ENCODE measurements at places on chromosomes 6 and 20. TPM values are rescaled to one million over a fixed set of nuclear protein-coding genes. Genes with fewer than 3 reads are reported as not detected.

The TBP gene
- total RNA-seq: 17.1 TPM

The EYA4 gene
- 8.1 TPM for total RNA-seq

The DDO gene
- total RNA-seq: not detected

GRCh38 chr6:128174724-128175123 lies 273.9 kb upstream of the THEMIS start:
- no peaks in the 10 kb centered on the region for H3K4me1 ChIP-seq
- no peaks in the 10 kb centered on the region for H3K27me3 ChIP-seq
- H3K27ac ChIP-seq: no peak overlapping the region
- H3K4me3 ChIP-seq: no peak overlapping the region
- H3K36me3 ChIP-seq: no peaks in the 10 kb centered on the region

- no peak for DNase-seq
- peak overlapping the region; percentile 53 for H3K27ac ChIP-seq
- H3K27me3 ChIP-seq: no peaks in the 10 kb centered on the region
Observed at GRCh38 chr6:113078791-113079190, 731.7 kb downstream of the RFPL4B start.

GRCh38 chr20:5492937-5493336 lies 176.2 kb upstream of the PROKR2 start:
- no peak overlapping the region for H3K27ac ChIP-seq
- no peaks in the 10 kb centered on the region for H3K27me3 ChIP-seq
- H3K36me3 ChIP-seq: no peaks in the 10 kb centered on the region
- H3K4me3 ChIP-seq: no peak overlapping the region

DNA sequence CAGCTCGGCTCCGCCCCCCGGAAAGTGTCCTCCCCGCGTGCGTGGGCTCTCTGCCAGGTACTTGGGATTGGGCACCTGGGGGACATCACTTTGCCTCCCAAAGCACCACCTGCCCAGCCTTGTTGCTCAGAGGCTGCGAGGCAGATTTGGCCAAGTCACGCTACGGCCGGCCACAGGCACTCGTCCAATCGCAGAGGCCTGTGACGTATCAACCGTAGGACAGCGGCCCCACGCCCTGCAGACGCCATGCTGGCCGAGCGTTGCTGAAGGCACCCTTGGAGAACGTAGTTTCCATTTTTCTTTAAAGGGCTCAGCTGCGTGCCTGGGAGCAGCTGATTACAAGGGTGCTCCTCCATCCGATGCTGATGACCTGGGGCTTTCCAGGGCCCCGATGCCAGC lies 3.1 kb downstream of the NTSR1 start:
- peaks cover 3% of the 10 kb centered on the region for H3K36me3 ChIP-seq
- no peak overlapping the region for H3K4me3 ChIP-seq
- no peak for DNase-seq
- H3K27ac ChIP-seq: no peak overlapping the region
- peaks cover 17% of the 10 kb centered on the region for H3K27me3 ChIP-seq

- no peak for DNase-seq
- no peaks in the 10 kb centered on the region for H3K36me3 ChIP-seq
- peaks cover 2% of the 10 kb centered on the region for H3K27me3 ChIP-seq
Observed at GRCh38 chr20:16898433-16898832, 150.3 kb downstream of the OTOR start.

GRCh38 chr20:50338479-50339391 lies 148.1 kb downstream of the CEBPB start:
- no peaks in the 10 kb centered on the region for H3K36me3 ChIP-seq
- no peaks in the 10 kb centered on the region for H3K4me1 ChIP-seq
- DNase-seq: no peak
- H3K27ac ChIP-seq: no peak overlapping the region
- H3K27me3 ChIP-seq: peaks cover 2% of the 10 kb centered on the region

GRCh38 chr6:7958464-7958863 lies 47.9 kb upstream of the TXNDC5 start:
- H3K4me3 ChIP-seq: no peak overlapping the region
- no peaks in the 10 kb centered on the region for H3K27me3 ChIP-seq
- DNase-seq: no peak
- peaks cover 9% of the 10 kb centered on the region for H3K4me1 ChIP-seq

- H3K4me3 ChIP-seq: no peak overlapping the region
- H3K4me1 ChIP-seq: peaks cover 45% of the 10 kb centered on the region
- peaks cover 4% of the 10 kb centered on the region for H3K36me3 ChIP-seq
- DNase-seq: no peak
- peaks cover 4% of the 10 kb centered on the region for H3K27me3 ChIP-seq
Observed at GRCh38 chr6:150721418-150722266, 122.0 kb downstream of the PLEKHG1 start.

DNA sequence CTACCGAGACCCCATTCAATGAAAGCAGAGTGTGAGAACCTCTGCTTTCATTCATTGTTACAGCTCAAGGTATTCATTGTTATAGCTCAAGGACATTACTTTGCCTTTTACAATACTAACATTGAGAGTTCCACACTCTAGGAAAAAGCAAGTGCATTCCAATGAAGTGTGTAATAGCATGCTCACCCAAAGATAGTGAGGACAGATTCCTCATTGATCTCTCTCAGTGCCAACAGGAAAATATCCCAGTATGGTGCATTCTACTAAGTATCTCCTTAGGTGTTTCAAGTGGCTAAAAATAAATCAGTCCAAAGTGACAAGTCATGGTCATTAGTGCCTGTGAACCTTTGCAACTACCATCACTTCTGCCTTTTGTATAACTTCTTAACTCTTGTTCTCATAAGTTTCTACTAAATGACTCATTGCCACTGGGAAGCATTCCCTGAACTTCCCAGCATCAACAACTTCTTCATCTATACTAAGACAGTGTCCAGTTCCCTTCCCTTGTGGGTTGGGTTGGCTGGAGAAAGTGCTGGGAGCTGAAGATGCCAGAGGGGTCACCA lies 140.7 kb upstream of the STXBP5 start:
- no peak for DNase-seq
- H3K27me3 ChIP-seq: no peaks in the 10 kb centered on the region
- H3K4me3 ChIP-seq: no peak overlapping the region
- no peaks in the 10 kb centered on the region for H3K4me1 ChIP-seq
- H3K27ac ChIP-seq: no peak overlapping the region

- no peaks in the 10 kb centered on the region for H3K27me3 ChIP-seq
- no peak overlapping the region for H3K27ac ChIP-seq
- no peak overlapping the region for H3K4me3 ChIP-seq
- H3K36me3 ChIP-seq: no peaks in the 10 kb centered on the region
Observed at GRCh38 chr20:54255157-54255556, 47.3 kb downstream of the PFDN4 start.

- DNase-seq: no peak
- H3K27me3 ChIP-seq: no peaks in the 10 kb centered on the region
- no peaks in the 10 kb centered on the region for H3K36me3 ChIP-seq
- H3K4me3 ChIP-seq: no peak overlapping the region
Observed at GRCh38 chr6:162962093-162962492, 234.3 kb downstream of the PACRG start.
